ENCODE measurements at places on chromosomes 3 and 15.

- DNase-seq = no peak
Measured at GRCh38 chr3:165613014-165613413, 224.2 kb downstream of the BCHE start.

- DNase-seq = no peak
Measured at GRCh38 chr3:34279901-34280300, 481.5 kb downstream of the PDCD6IP start.

GRCh38 chr3:34207806-34208205, 409.4 kb downstream of the PDCD6IP start:
- no peak for DNase-seq

GRCh38 chr15:95262866-95263564, 1031.7 kb downstream of the MCTP2 start:
- DNase-seq = no peak

DNA sequence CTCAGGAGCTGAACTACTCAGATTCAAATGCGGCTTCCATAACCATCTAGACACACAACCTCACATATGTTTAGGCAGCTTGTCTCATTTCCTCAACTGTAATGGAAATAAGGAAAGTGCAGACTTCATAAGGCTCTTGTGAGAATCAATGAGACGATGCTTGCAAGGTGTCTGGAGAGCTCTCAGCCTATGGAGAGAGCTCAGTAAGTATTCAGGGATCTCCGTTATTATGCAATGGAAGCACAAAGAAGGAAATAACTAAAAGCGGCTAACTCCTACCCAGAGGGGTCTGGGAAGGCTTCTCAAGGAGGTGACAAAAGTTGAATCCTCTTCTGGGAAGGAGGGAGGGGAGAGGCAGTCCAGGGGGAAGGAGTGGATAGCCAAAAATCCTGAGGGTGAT, 50.1 kb upstream of the LIPC start:
- DNase-seq = no peak

GRCh38 chr15:94122516-94122915, 108.8 kb upstream of the MCTP2 start:
- DNase-seq = no peak

- no peak for DNase-seq
Measured at GRCh38 chr15:91422797-91423196, 322.7 kb downstream of the SV2B start.

DNA sequence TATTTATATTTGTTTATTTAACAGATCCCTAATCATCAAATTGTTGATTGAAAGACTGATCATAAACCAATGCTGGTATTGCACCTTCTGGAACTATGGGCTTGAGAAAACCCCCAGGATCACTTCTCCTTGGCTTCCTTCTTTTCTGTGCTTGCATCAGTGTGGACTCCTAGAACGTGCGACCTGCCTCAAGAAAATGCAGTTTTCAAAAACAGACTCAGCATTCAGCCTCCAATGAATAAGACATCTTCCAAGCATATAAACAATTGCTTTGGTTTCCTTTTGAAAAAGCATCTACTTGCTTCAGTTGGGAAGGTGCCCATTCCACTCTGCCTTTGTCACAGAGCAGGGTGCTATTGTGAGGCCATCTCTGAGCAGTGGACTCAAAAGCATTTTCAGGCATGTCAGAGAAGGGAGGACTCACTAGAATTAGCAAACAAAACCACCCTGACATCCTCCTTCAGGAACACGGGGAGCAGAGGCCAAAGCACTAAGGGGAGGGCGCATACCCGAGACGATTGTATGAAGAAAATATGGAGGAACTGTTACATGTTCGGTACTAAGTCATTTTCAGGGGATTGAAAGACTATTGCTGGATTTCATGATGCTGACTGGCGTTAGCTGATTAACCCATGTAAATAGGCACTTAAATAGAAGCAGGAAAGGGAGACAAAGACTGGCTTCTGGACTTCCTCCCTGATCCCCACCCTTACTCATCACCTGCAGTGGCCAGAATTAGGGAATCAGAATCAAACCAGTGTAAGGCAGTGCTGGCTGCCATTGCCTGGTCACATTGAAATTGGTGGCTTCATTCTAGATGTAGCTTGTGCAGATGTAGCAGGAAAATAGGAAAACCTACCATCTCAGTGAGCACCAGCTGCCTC, 14.7 kb downstream of the THBS1 start:
- DNase-seq = no peak

DNA sequence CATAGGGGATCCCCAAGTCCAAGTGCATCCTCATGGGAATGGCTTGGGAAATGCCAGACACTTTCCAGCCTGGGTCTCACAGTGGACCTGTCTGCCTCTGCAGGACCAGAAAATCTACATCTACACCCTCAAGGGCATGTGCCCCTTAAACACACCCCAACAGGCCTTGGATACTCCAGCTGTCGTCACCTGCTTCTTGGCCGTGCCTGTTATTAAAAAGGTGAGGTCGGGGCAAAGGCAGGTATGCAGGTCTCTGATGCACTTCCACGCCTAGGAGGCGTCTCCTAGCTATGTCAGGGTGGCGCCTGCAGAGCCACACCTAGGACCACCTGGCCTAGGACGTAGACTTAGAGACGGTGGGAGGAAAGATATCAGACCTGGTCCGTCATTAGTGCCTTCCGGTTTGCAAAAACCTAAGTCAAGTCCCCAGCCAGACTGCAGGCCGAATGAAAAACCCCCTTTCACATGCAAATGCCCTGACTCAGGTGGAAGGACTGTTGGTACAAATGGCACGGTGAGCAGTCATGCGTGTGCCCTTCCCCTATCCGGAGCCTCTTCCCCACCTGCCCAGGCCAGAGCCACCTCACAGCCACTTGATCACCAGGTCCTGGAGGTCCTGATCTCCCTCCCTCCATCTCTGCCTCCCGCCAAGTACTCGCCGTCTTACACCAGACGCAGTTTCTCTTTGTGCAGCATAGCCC, 143.5 kb downstream of the LRRK1 start:
- no peak for DNase-seq

- no peak for DNase-seq
Measured at GRCh38 chr15:72690938-72691337, 4.9 kb downstream of the BBS4 start.

DNA sequence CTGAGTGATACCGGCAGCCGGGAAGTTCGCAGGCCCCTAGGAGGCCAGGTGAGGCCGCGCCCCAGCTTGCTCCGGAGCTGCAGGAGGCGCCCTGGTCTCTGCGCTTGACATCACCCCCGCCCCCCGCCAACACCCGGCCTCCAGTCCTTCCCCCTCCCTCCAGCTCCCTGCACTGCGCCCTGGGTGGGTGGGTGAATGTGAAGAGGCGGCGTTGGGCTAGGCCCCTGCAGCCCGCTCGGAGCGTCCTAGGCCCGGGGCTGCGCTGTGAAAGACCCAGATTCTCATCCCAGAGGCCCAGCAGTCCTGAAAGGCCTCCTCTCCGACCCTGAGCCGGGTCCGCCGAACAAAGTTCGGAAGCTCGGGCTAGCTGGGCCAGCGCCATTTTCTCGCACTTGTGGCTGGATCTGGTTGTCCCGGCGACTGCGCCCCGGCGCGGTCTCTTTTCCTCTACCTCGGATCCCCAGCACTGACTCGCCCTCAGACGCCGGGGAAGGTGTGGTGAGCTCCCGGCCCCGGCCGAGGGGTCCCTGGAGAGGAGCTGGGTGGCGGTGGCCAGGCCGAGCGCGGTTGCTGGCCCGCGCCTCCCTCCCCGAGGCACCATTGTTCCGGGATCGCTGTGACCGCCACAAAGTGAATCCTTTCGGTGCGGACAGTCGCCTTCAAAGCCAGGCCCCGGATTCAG, 12.9 kb downstream of the ZIC4 start:
- DNase-seq = no peak

DNA sequence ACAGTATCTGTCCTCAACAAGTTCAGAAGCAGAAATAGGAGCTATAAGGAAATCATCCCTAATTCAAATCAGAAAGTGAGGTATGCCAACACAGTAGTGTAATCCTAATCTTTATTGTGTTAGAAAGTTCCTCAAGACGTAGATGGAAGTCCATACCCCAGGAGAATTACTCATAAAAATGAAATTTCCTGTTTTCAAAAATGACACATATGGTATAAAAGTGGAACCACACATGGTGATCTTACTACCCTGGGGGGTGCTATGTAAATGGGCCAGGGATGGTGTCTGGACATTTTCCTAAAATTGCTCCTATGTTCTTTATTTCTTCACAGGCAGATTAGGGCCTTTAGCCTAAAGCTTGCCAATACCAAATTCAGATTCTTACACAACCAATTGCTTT, 204.1 kb downstream of the ARRDC4 start:
- no peak for DNase-seq

GRCh38 chr3:171556574-171557145, 96.5 kb upstream of the TNIK start:
- DNase-seq = no peak

DNA sequence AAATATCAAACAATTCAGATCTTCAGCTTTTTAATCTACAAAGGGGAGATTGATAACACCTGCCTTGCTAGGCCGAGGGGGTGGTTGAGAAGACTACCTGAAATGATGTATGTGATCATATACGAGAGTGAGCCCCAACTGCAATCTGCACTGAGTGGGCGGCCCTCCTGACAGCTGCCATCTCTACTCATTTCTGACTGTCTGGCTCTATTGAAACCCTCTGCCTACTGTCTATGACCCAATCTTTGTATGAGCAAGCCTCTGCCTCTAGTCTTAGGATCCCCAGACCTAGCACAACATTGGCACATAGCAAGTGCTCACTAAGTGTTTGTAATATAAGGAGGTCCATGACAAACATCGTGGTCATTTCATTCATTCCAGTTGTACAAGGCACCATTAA, 144.4 kb upstream of the NR2F2 start:
- no peak for DNase-seq

- DNase-seq = no peak
Measured at GRCh38 chr3:55480911-55481743, 6.0 kb downstream of the WNT5A start.

DNA sequence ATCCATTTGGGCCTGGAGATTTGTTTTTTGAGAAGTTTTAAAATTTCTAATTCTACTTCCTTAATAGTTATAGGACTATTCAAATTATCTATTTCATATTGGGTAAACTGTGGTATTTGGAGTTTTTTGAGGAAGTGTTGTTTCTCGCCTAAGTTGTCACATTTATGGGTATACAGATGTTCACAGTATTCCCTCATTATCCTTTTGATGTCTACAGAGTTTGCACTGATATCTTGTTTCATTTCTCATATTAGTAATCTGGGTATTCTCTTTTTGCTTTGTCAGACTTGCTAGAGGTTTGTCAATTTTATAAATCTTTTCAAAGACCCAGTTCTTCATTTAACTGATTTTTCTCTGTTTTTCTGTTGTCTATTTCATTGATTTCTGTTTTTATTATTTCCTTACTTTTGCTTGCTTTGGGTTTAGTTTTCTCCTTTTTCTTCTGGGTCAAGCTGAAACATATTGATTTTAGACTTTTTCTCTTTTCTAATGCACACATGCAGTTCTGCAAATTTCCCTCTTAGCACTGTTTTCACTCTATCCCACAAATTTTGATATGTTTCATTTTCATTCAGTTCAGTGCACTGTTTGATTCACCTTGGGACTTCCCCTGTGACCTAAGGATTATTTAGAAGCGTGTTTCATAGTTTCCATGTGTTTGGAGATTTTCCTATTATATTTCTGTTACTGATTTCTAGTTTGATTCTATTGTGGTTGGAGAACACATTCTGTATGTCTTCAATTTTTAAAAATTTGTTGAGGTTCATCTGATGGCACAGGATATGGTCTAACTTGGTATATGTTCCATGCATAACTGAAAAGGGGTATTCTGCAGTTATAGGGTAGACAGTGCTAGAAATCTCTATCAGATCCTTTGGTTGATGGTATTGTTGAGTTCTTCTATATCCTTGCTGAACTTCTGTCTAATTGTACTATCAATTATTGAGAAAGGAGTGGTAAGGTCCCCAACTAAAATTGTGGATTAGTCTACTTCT, 79.6 kb downstream of the SUMF1 start:
- no peak for DNase-seq

- no peak for DNase-seq
Measured at GRCh38 chr15:31503256-31503655, 176.6 kb downstream of the KLF13 start.

DNA sequence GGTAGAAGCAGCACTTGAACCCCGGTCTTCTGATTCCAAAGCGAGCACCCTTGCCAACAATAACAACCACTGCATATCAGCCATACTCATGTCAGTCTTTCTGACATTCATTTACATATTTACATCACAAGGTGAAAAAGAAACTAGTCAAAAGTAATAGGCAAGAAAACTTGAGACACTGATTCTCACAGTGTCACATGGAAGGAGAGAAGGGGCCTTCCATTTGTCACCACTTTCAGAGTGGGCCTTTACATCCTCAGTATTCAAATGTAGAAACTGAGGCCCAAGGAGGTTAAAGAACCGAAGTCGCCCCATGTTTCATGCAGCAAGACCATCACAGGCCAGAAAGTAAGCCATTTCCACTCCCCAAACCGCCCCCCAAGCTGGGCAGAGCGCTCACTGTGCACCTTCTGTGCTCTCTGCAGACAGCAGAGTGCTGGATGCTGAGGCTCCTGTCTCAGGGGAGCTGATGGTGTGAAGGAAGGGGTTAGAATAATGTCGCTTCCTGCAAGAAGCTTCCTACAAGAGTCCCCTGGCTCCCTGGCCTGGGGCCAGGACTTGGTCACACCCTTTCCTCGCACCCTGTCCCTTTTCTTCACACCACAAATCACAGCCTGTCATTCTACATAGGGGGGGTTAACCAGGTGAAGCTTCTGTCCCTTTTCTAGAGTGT, 260.1 kb downstream of the UACA start:
- DNase-seq = no peak

DNA sequence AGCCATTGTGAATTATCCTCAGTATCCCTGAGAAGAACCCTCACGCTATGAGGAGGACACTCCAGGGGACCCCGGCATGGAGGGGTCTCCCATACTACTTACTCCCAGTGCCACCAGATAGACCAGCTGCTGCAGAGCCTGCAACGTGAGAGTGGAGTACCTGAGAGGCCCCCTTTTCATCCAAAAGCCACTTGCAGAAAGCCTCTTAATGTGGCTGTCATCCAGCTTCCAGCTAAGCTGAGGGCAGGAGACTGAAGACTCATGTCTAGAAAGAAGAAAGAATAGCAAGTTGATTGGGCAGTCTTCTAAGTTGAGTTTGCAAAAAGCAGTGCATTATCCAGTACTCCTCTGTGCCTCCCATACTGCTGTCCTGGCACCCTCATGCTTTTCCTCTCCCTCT, 27.3 kb upstream of the MNS1 start:
- no peak for DNase-seq

GRCh38 chr3:132554437-132554836, 42.6 kb upstream of the ACKR4 start:
- no peak for DNase-seq

GRCh38 chr3:189941679-189942078, 179.0 kb downstream of the P3H2 start:
- no peak for DNase-seq

DNA sequence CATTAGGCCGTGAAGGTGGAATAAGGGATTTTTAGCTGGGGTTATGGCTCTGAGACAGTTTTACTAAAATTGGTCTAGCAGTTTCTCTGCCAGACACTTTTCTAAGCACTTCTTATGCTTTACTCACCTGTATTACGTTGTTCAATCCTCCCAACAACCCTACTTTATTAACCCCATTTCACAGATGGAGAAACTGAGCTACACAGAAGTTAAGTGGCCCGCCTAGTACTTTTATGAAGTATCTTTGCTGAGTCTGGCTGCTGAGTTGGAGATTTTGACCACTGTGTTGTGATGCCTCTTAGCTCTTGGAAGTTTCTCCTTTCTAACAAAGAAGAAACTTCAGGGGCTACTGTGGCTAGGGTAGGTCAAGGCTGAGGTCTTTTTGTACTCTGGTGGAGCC, 11.5 kb downstream of the LIMD1 start:
- DNase-seq = no peak

- no peak for DNase-seq
Measured at GRCh38 chr15:67865331-67865730, 25.5 kb upstream of the RNU6-1 start.

Measured in stimulated activated naive CD8-positive, alpha-beta T cell treated with anti-CD3 and anti-CD28 coated beads, Interleukin-15, amount 100 ng/mL, for 72 hours (primary cell).